T-helper 2 cell (primary cell): ENCODE measurements at places on chromosomes 4 and X.

- DNase-seq: no peak
Measured at GRCh38 chr4:102715057-102715456, 45.7 kb downstream of the MANBA start.

DNA sequence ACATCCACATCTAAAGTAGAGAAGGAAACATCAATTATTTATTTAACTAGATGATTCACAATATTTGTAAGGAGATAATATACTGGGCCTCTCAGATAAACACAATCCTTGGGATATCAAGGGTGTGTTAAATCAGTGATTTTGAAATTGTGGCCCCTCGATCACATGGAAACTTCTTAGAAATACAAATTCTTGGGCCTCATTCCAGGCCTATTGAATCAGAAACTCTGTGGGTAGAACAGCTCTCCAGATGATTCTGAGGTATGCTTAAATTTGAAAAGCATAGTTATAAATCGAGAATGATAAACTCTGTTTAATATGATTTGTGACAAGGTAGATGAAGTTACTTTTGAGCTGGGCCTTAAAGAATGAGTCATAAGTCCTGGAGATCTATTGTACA lies 64.3 kb upstream of the GPR174 start:
- DNase-seq: no peak

- no peak for DNase-seq
Measured at GRCh38 chrX:68018248-68019203, 414.8 kb downstream of the OPHN1 start.

DNA sequence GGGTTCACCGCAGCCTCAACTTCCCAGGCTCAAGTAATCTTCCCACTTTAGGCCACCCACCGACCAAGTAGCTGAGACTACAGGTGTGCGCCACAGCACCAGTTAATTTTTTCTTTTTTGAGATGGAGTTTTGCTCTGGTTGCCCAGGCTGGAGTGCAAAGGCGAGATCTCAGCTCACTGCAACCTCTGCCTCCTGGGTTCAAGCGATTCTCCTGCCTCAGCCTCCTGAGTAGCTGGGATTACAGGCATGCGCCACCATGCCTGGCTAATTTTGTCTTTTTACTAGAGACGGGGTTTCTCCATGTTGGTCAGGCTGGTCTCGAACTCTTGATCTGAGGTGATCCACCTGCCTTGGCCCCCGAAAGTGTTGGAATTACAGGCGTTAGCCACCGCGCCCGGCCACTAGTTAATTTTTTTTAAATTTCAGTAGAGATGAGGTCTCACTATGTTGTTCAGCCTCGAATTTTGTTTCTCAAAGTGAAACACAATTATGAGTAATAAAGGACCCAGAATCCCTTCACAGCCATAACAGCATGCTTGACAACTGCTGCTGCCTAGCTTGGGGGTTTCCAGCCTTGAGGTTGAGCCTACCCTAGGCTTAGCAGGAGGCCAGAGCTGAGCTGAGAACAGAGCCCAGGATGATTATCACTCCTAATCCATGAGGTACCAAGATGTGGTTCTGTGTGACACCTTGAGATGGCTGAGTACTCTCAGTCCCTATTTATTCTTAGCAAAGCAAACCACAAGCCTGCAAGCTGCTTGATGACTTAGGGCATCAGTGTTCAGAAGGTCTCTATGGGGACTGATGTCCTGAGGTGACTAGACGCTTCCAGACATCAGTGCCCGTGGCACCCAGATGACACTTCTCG lies 41.6 kb upstream of the NKRF start:
- no peak for DNase-seq

DNA sequence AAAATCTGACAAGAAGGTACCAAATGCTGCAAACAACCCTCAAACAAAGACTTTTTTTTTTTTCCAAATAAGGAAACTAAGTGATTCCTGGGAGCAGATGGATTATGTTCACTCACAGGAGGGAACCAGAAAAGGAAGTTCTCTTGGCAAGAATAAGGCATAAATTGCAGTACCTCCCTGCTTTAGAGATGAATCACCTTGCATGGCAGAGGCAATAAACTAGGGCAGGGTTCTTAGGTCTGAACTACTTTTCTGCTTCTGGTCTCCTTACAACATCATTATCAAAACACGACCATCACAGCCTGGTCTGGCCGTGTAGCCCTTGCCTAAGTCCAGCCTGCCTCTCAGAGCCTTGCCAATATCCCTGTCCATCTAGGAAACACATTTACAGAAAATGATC lies 6.3 kb downstream of the TMEM31 start:
- DNase-seq: no peak

- no peak for DNase-seq
Measured at GRCh38 chrX:2374086-2374485, 126.7 kb downstream of the DHRSX start.

DNA sequence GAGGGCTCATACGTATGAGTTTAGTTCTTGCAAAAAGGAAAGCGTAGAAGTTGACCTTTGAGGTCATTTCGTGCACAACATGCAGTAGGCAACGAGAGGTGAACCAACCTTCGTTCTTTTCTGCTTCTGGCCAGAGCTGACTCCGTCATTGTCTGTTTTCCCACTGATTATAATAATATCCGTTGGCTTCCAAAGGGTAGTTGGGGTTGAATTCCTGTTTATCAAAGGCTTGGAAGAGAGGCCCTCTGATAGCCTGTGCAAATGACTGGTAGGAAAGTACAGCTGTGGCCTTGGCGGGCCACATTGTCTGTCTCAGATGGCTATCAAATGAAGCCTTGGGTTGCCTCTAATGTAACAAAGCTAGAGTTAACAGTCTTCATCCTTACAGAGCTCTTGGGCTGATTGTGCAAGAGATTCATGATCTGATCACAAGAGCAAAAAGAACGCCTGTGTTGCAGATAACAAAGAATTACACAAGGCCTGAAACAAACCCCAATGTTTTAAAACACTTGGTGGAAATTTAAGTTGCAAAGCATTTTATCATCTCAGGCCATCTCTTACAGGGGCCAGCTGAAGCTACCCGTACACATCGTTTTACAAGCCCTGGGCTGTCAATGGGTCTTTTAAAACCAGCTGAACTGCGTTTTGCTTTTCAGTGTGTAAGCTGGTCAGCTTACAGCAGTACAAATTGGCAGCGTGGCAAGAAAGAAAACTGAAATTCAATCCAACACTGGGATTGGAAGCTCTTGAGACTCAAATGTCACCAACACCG lies 46.1 kb upstream of the FAM9C start:
- no peak for DNase-seq

GRCh38 chr4:8391972-8392371 lies 48.6 kb downstream of the ACOX3 start:
- DNase-seq: peak; percentile 79

DNA sequence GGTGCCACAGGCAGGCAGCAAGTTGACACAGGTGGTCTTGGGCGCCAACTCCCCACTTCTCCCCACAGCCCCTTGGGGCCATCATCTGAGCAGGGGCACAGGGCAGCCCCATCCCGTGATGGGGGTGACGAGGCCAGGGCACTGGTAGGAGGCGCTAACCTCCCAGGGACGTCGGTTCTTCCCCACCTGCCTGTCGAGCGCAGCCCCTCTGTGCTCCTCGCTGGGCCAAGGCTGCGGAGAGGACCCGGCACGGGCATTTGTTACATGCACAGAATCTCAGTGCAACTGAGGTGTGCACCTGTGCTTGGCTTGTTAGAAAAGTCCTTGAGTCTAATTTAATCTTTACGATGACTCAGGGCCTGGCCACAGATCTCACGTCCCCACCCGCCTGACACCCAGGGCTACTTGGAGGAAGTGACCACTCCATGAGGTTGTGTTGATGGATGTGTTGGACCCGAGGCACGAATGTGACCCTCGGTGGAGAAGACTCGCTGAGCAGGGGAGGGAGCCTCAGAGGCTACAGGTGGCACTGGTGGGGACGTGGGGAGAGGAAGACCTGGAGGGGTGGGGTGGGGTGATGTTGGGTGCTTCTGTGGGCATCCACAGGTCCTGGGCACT lies 3.1 kb upstream of the SH3TC1 start:
- DNase-seq: no peak

DNA sequence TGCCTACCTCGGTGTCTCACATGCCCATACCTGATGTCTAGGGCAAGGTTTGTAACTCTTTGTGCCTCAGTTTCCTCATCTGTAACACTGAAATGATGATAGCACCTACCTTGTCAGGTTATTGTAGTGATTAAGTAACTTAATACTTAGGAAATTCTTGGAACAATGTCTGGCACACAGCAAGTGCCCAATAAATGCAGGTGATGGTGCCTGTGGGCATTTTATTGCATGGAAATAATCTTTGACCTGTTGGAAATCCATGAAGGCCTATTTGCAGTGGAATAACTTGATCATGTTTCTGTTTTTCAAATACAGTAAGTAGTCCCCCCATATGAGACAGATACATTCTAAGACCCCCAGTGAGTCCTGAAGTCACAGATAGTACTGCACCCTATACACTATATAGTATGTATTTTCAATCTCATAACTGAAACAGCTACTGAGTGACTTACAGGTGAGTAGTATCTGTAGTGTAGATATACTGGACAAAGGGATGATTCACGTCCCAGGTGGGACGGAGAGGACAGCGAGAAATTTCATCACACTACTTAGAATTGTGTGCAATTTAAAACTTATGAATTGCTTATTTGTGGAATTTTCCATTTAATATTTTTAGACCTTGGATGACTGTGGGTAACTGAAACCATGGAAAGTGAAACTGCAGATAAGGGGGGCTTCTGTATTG lies 42.1 kb downstream of the AFF1 start:
- DNase-seq: no peak

DNA sequence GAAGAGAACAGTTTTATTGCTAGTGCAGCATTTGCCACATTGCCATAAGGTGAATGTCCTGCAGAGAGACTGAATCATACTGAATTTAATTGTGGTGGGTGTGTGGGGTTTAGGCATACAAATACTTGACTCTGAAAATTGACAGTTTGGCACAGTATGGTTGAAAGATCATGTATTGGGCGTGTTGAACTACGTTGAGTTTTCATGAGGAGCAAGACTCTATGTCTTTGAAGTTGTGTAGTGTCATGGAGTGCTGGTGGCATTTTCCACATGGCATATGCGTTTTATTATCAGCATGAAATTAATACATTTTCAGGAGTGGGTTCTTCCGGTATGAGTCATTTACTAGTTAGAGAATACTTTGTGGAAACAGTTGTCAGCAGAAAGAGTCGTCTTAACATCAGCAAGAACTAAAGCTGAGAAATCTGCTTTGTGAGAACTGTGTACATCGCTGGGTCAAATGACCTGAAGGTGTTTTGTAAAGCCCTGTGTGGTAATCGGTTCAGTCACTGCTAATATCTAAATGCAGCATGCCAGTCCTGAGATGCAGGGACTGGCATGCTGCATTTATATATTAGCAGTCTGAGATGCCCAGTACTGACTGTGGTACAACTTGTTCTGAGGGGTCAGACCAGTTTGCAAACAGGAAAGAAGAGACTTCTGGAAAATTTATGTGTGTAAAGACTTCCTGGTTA lies 50.3 kb downstream of the ARHGAP10 start:
- no peak for DNase-seq

DNA sequence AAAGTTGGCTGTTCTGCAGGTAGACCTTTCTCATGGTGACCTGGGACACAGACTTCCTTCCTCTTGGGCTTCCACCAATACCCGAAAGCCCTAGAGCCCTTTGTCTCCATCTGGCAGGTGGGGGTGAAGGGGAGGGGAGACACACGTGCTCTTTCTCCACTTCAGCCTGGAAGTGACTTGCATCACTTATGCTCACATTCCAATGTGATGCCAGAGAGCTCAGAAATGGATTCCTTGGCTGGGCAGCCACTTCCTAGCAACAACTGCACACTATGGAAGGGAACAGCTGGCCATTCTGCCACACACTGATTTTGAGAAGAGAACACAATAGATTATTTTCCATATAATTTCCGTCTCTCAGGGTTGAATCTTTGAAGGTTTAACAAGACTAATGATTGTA lies 36.3 kb downstream of the C4orf51 start:
- DNase-seq: no peak
